Stimulated activated CD4-positive, alpha-beta T cell treated with anti-CD3 and anti-CD28 coated beads, Interleukin-15, amount 100 ng/mL, for 1 hour (primary cell): ENCODE measurements at places on chromosomes 2 and 18.

GRCh38 chr2:205020673-205021072, 475.4 kb downstream of the PARD3B start:
- DNase-seq = no peak

GRCh38 chr2:71824436-71824835, 323.2 kb downstream of the CYP26B1 start:
- DNase-seq = no peak

DNA sequence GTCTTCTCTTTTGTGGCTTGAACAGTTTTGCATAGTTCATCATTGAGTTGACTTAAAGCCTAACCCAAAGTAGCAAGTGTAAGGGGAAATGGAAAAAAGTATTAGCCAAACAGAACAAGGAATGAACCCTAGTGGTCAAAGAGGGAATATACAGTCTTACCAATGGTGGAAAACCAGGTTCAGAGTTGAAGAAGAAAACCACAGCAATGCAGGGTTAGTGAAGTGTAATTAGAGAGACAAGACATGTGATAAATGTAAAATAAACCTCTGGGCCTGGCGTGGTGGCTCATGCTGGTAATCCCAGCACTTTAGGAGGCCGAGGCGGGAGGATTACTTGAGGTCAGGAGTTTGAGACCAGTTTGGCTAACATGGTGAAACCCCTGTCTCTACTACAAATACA, 2.4 kb downstream of the TTN start:
- DNase-seq = no peak

DNA sequence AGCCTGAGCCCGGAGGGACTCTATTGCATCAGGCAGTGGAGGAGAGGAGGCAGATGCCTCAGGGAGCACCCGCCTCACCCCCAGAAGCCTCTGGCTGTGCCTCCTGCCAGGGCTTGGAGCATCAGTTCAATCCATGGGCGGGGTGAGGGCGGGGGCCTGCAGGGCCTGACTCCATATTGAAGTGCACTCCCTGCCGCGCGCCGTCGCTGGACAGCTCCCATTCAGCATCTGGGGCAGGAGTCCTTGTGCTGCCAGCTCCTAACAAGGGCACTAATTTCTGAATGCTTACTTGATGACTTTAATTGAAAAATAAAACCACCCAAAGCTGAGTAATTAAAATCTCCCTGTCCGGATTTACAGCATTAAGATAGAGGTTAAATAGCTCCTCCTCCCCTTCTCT, 23.8 kb downstream of the C1QL2 start:
- DNase-seq = no peak

- no peak for DNase-seq
These were observed 66.8 kb downstream of the GBX2 start for GRCh38 chr2:236101311-236101950.

- DNase-seq = no peak
These were observed 42.2 kb downstream of the CD302 start for GRCh38 chr2:159755788-159756187.

- DNase-seq = no peak
These were observed 1.1 kb upstream of the ATP6V1C2 start for GRCh38 chr2:10720306-10720705.

DNA sequence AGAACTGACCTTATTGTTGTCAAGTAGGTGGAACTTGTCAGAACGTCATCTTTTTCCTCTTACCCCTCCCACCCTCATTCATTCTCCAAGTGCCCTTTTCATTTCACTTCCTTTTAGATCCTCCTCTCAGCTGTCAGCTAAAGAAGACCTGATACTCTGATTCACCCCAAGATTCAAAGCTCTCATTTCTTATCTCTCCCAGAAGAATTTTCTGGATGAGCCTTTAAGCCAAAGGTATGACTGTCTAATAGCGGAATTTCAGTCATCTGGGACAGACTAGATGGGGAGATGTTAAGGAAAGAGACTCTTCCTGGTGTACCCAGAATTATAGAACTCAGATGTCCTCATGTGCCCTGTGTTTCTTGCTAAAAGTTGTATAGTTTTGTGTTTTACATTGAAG, 53.9 kb downstream of the TCF7L1 start:
- DNase-seq = no peak

GRCh38 chr2:194135463-194135862, 1521.6 kb upstream of the SLC39A10 start:
- DNase-seq = no peak

DNA sequence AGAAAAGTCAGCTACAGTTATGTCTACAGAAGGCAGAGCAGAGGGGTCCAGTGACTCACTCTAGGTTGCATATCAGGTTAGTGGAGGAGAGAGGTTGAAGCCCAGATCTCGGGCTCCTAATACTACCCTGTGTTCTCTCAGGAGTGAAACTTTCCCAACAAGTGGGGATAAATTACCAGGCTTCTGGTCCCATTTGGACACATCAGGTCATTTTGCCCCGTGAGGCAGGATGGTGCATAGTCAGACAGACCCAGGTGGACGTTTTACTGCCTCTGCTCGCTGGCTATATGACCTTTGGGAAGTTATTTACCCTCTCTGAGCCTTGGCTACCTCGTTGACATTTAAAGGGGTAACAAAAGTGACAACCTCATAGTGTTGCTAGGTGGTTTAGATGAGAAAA, 128.0 kb upstream of the REV1 start:
- no peak for DNase-seq

DNA sequence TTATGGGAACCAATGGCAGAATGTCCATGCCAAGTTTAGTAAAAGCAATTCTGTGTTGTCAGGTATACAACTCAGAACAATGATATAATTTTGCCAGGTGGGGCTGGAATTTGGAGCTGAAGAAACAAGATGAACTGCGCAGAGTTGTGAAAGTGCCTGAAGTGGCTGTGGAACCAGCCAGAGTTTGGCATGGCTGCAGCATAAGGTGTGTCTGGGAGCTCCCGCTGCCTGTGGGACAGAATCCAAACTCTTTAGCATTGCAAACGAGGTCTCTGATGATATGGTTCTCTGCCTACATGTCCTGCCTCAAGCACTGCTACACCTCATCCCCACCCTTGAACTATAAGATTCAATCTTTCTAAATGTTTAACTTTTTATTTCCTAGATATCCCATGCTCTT, 909.7 kb downstream of the EPHA4 start:
- DNase-seq = no peak

- no peak for DNase-seq
These were observed 6.1 kb upstream of the CYRIA start for GRCh38 chr2:16671760-16672159.

GRCh38 chr18:64037812-64038414, 68.0 kb downstream of the SERPINB8 start:
- no peak for DNase-seq

DNA sequence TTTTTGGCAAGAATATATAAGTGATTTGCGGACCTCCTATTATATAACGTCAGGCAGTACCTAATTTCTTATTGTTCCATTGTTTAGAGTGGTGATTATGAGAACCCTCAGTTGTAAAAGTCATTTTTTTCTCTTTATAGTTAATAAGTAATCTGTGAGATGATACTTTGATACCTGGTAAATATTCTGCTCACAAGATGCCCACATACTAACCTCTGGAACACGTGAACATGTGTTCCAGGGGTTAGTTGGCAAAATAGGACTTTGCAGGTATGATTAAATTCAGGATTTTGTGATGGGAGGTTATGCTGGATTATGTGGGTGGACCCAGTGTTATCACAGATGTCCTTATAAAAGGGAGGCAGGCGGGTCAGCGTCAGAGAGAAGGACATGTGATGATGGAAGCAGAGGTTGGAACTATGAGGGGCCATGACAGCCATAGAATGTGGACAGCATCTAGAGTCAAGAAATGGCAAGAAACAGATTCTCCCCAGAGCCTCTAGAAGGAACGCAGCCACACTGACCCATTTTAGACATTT, 16.8 kb downstream of the MAIP1 start:
- no peak for DNase-seq

- DNase-seq = no peak
These were observed 74.8 kb upstream of the COL5A2 start for GRCh38 chr2:189254268-189254883.

DNA sequence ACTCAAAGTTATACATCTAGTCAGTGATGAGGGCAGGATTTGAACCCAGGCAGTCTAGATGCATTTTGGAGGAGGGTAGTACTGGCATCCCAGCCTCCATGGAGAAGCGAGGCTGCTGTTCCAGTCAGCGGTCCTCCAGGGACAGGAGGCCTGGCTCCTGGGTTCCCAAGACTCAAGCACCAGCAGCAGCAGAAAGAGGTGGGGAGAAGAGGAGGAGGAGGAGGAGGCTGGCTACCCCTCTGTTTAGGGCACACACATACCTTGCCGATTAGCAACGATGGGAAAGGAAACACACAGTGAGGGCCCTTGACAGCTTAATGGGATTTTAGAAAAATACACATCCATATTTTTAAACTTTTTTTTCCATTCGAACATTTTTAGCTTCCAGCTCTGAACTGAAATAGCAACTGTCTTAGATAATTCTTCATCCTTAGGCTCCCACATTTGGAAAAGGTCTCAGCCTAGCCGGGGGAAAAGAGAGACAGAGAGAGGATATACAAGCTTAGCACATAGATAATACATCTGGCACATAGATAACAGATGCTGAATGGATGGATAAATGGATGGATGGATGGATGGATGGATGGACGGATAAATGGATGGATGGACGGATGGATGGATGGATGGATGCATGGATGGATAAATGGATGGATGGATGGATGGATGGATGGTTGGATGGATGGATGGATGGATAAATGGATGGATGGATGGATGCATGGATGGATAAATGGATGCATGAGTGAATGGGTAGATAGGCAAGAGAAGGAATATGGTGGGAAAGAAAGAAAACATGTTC, 87.9 kb downstream of the LBH start:
- no peak for DNase-seq

- no peak for DNase-seq
These were observed 391.7 kb downstream of the TNS1 start for GRCh38 chr2:217611056-217611455.

GRCh38 chr2:64792995-64793639, 139.4 kb upstream of the SERTAD2 start:
- DNase-seq = no peak

DNA sequence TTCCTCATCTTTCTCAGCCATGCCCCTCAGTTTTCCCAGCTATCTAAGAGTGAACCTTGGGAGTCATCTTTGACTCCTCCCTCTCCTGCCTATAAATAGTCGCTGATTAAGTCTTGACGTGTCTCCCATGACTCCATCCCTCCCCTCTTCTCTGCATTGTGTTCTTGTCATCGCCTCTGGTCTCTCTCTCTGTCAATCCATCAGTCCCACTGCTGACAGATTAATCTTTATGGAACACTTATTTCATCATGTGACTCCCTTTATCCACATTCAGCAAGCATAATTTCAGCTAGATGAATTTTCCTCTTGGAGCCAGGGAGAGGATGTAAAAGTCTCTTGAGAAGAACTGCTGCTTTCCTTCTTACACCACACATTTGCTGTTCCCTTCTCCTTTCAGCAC, 9.4 kb downstream of the ADAM23 start:
- no peak for DNase-seq

- no peak for DNase-seq
These were observed 102.9 kb downstream of the TPO start for GRCh38 chr2:1515986-1516797.

DNA sequence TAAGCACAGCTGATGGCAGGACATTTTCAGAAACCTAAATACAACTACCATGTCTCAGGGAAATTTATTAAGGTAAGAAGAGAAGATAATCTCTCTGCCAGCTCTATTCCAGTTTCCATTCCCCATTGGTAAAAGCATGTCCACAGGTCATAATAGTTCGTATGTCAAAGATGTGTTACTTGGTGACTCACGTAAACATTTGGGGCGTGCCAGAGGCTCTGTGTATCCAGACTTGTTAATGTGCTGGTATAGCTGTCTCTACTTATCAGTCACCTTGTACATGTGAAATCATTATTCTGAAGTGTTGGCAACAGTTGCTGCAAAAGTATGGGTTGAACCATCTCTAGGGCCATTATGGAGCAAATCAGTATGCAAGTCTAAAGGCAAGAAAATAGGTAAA, 1345.1 kb downstream of the SUCLG1 start:
- DNase-seq = no peak

DNA sequence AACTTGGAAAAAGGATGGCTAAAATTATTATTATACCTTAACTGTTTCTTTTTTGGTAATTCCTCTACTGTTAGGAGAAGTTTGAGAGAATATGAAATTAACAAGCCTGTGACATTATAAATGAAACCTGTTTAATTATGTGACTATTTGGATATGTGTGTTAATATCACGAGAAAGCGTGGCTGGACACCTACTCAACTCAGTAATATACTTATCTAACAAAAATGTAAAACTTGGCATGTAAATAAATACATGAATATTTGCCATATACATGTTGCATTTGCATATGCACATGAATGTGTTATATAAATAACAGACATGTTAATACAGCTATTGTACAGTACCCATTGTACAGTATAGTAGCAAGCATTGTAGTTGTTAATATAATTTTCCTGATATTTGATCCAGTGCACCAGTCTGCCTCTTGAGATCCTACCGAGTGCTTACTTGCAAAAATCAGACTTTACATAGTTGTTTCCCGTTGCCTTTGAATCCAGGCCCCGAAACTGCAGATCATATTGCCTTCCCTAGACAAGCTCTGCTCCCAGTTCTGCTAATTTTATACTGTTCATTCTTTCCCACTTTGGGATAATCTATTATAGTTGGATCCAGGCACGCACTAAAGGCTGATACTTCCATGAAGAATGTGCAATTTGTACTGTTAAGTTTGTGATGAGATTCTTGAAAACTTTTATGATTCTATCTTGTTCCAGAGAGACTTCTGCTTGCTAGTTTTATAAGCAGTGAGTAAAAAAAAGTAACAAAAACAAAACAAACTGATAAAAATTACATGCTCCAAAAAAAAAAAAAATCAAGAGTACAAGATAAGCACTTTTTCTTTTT, 395.6 kb downstream of the ARHGAP15 start:
- no peak for DNase-seq

DNA sequence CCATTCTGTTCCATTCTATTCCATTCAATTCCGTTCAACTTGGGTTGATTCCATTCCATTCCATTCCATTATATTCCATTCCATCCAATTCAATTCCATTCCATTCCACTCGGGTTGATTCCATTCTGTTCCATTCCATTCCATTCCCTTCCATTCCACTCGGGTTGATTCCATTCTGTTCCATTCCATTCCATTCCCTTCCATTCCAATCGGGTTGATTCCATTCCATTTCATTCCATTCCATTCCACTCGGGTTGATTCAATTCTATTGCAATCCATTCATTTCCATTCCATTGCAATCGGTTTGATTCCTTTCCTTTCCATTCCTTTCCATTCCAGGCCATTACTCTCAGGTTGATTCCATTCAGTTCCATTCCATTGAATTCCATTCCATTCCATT, 1138.4 kb downstream of the RPIA start:
- DNase-seq = no peak

GRCh38 chr2:60706021-60706420, 50.0 kb upstream of the PAPOLG start:
- no peak for DNase-seq

DNA sequence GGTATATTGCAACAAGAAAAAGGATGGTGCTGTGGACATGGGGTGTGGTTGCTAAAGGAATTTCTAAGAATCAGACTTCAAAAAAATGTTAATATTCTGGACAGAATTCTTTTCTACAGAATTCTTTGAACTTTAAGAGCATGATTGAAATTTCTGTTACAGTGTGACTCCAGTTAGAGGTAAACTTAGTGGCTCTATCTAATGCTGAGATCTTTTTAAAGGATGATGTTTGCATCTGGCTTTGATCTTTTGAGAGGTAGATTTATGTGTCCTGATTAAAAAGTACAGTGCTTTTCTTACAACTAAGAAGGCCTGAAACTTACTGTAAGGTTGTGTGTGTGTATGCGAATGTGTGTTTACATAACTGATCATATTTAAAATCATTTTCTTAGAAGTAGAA, 25.4 kb downstream of the NCK2 start:
- DNase-seq = no peak
